ENCODE measurements at places on chromosomes 2 and 18. TPM values are rescaled to one million over a fixed set of nuclear protein-coding genes. Genes with fewer than 3 reads are reported as not detected.
A peak's percentile ranks its signal among the peaks of the same experiment; 100 is the strongest.

GRCh38 chr2:239736358-239737143, 288.6 kb downstream of the NDUFA10 start:
- no peaks in the 10 kb centered on the region for H3K27me3 ChIP-seq
- DNase-seq: peak; percentile 47
- H3K27ac ChIP-seq: no peak overlapping the region
- no peaks in the 10 kb centered on the region for H3K4me1 ChIP-seq

- peaks cover 100% of the 10 kb centered on the region for H3K27me3 ChIP-seq
- no peaks in the 10 kb centered on the region for H3K36me3 ChIP-seq
- peak overlapping the region; percentile 36 for H3K4me3 ChIP-seq
- H3K4me1 ChIP-seq: peaks cover 88% of the 10 kb centered on the region
- peak; percentile 76 for DNase-seq
Measured at GRCh38 chr2:172090044-172090961, 5.0 kb downstream of the DLX1 start.

Gene APCDD1
- 1.0 TPM for total RNA-seq

Gene GAL3ST2
- 1.5 TPM for total RNA-seq

Gene C2orf66
- total RNA-seq: not detected

DNA sequence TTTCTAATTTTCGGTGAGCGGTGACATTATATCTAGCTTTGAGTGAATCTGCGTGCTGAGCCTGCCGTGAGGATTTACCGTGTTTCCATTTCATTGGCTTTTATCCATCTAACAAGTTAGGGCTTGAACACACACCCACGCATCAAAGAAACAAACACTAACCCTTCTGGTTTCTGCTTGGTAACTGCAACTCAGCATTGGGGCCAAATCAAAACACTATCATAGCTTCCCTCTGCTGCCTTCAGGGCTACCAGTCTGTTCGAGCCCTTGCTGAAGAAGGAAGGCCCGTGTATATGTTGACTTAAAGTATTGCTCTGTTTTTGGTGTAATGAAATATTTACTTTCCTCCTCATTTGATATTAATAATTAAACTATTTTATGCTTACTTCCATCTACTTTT, 227.2 kb downstream of the PHLPP1 start:
- no peak overlapping the region for H3K27ac ChIP-seq
- H3K4me1 ChIP-seq: peaks cover 4% of the 10 kb centered on the region
- peaks cover 17% of the 10 kb centered on the region for H3K36me3 ChIP-seq
- DNase-seq: no peak
- H3K27me3 ChIP-seq: no peaks in the 10 kb centered on the region
- no peak overlapping the region for H3K4me3 ChIP-seq

DNA sequence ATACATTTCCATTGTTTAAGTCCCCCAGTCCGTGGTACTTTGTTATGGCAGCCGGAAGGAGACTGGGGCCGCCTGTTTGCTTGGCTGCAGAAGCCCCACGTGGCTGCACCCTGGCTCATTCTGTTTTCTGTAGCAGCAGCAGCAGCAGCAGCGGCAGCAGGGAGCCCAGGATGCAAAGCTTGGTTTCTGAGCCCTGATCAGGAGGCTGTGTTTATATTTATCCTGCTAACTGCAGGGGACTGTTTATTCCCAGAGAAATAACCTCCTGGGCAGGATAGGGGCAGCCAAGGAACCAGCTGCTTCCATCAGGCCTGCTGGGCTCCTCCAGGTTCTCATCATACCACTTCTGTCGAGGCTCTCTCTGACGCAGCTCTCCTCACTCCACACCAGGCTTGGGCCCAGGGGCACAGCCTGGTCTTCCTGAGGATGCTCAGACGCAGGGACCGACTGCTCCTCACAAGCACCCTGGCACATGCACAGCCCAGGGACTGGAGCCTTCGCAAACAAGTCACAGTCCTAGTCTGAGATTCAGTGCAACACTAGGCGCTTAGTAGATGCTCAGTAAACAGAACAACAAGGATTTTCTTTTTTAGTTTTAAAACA, 139.0 kb downstream of the MSH2 start:
- no peak overlapping the region for H3K27ac ChIP-seq
- H3K36me3 ChIP-seq: no peaks in the 10 kb centered on the region
- no peaks in the 10 kb centered on the region for H3K27me3 ChIP-seq
